Activated CD4-positive, alpha-beta T cell treated with anti-CD3 and anti-CD28 coated beads, Interleukin-2, amount 50 U/mL, for 4 hours (primary cell): ENCODE measurements at places on chromosomes 1 and 21.

DNA sequence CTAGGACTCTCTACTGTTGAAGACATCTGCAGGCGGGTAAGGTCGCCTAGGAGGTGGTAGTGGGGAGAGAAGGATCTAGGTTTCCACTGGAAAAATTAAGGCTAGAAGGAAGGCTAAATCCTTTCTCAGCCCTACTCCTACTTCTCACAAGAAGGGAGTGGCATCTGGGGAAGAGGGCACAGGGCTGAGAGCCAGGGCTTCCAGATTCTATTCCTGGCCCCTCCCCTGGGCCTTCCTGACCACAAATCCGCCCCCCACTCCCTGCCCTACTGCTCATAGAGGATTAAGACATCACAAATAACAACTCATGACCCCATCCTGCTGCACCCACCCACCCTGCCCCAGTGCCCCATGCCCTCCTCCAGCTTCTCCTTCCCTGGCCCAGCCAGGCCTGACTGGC lies 2.5 kb downstream of the PHLDA3 start:
- no peak for DNase-seq

DNA sequence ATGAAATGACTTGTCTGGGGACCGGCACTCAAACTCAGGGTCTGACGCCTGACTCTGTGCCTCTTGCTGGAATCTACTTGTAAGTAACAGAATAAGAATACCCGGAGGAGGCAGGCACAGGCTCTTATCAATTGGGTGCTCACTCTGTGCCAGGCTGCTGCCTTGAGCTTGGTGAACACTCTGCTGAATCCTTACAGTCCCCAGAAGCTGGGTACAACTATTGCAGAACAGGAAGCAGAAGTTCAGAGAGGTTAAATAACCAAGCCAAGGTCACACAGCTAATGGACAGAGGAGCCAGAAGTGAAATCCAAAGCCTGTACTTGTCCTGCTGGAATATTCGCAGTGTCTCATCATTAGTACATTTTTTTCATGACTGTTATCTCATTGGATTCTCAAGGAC lies 86.0 kb downstream of the EPHB2 start:
- no peak for DNase-seq

DNA sequence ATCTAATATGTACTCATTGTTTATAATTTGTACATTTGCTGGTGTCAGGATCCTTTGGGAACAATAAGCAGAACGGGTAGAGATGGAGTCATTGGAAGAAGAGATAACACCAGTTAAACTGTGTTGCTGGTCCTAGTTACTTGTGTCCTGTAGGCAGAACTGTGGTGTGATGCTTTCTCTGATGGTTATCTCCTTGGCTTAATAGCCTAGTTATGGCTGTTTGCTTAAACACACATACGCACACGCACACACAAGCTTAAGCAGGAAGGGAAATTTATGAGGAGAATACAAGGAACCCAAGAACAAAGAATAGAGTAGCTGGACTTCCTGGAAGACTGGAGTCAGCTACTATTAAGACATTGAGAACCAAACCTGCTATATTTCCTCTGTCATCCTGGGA lies 5.7 kb upstream of the PKN2 start:
- no peak for DNase-seq

DNA sequence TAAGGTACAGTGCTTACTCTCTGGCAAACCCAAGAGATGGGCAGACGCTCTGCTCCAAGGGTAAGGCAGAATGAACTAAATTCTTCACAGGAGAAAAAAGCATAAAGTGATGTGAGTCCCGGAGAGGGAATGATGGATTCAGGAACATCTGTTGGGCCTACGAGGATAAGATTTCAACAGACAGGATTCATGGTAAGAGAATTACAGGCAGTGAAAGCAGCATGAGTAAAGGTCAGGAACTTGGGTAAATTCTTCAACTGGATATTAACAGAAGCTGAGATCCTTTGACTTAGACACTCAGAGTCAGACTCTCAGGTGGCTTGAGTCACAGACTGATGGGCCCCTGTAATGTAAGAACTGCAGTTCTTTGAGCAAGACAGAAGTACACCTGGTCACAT lies 152.6 kb downstream of the TRABD2B start:
- DNase-seq = no peak

DNA sequence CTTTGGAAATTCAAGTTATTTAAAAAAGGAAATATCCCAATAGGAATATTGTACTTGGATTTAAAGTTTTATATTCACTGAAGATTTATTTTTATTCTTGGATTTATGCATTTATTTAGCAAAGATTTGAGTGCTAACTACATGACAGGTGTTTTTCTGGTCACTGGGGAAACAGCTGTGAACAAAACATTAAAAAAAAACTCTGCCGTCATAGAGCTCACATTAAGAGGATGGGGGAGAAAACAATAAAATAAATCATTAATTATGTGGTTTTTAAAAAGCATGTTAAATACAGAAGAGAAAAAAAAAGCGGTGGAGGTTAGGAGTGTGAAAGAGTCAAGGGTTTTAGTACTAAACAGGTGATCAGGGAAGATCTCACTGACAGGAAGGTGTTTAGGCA lies 149.9 kb downstream of the GALNT2 start:
- no peak for DNase-seq

DNA sequence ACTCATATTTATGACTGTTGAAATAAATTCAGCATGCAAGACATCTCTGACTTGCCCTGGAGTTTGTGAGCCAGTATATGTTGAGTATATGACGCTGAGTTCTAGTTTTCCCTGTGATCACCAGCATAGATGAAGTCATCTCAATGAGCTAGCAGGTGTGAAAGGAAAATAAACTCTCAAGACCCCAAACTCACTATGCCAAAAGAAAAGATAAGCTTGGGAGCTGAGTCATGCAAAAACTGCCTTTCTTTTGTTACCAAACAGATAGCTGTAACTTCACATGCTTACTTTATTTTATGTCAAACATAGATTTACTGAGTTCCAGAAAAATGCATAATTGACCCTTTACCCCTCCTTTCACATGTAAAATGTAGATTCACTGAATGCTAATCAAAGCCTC lies 52.9 kb downstream of the SERBP1 start:
- DNase-seq = no peak

DNA sequence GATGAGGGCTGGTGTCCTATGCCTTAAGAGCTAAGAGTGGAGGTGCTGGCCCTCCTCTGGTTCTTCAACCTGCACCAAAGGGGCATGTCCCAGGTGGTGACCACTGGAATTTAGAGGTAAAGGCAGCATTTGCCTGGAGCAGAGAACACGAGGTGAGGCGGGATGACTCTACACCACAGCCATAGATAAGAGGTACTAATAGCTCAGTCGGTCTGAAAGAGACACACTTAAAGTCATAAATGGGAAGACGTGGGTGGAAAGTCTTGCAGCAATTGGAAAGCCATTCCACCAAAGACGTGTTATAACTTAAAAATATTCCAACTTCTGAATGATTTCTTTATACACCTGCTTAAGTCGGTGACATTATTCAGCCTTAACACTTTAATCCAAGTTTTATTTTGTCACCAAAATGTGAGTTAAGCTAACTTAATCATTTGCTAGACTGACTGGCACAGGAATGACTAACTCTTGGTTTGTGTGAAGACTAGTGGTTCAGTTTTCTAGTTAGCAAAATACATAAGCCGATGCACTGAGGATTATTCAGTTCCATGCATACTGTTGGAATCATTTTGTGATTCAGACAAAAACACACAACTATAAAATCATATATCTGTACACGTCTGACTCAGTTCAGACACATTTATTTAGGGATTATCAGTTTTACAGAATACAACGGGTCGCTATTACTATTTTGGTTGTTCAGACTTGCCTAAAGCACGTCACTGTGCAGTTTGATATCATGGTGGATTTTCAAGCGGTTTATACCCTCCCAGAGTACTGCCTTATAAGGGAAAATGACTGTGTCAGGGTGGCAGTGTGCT lies 4.6 kb upstream of the ETS2 start:
- no peak for DNase-seq

DNA sequence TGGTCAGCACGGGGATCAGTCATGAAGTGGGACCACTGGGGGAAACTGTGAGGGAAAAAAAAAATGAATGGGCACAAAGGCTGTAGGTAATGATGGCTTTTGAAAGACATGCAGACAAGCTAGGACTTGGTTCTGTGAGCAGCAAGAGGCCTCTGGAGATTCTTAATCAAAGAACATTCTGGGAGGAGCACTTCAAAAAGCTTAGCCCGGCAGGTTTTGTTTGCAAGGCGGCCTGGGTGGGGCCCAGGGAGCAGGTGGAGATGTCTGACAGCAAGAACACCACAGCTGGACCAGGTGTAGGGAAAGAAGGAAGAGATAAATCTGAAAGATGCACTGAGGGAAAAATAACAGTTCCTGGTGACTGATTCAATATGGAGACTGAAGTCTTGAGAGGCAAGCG lies 6.0 kb downstream of the TEX35 start:
- DNase-seq = no peak

GRCh38 chr1:43074244-43074643 lies 97.8 kb downstream of the EBNA1BP2 start:
- DNase-seq = no peak

- no peak for DNase-seq
Measured at GRCh38 chr1:161989108-161989507, 34.6 kb downstream of the OLFML2B start.

GRCh38 chr1:32392325-32392724 lies 1.9 kb downstream of the BSDC1 start:
- DNase-seq = no peak

DNA sequence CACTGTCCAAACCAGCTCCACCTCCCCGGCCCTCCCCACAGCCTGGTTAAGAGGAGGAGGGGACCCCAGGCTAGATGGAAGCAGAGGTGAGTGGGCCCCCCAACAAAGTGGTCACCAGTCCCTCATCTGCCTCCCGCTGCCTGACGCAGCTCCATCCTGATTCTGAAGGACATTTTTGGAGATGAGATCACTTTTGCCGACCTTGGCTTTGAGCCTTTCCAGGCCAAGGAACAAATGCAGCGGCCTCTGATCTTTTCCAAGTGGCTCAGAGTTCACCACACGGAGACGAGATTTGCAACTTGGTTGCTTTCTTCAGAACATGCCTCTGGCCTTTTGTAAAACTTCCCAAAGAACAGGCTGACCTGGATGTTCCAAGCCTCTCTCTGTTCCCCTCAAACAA lies 223.1 kb downstream of the NPHP4 start:
- DNase-seq = no peak
